ENCODE measurements at places on chromosomes 3 and 15. TPM values are rescaled to one million over a fixed set of nuclear protein-coding genes. Genes with fewer than 3 reads are reported as not detected.

DNA sequence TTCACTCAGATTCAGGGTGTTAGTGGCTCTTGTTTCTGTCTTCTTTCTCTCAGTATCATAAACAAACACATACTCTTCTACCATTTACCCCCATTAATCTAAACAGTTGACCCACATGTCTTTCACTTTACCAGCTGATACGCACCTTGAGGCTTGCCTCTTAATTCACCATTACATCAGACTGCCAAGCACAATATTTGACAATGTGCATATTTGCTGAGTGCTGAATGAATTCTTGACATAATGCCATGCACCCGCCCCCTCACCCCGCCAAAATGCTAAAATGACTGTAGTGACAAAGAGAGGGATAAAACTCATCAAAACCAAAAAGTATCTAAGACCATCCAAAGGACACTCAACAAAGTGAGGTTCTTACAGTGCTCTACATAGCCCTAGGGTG lies 57.4 kb downstream of the NGLY1 start:
- DNase-seq: no peak

GRCh38 chr3:102205647-102206046 lies 229.2 kb upstream of the ZPLD1 start:
- DNase-seq: no peak

- no peak for DNase-seq
Observed at GRCh38 chr3:132435911-132436425, 18.7 kb downstream of the DNAJC13 start.

DNA sequence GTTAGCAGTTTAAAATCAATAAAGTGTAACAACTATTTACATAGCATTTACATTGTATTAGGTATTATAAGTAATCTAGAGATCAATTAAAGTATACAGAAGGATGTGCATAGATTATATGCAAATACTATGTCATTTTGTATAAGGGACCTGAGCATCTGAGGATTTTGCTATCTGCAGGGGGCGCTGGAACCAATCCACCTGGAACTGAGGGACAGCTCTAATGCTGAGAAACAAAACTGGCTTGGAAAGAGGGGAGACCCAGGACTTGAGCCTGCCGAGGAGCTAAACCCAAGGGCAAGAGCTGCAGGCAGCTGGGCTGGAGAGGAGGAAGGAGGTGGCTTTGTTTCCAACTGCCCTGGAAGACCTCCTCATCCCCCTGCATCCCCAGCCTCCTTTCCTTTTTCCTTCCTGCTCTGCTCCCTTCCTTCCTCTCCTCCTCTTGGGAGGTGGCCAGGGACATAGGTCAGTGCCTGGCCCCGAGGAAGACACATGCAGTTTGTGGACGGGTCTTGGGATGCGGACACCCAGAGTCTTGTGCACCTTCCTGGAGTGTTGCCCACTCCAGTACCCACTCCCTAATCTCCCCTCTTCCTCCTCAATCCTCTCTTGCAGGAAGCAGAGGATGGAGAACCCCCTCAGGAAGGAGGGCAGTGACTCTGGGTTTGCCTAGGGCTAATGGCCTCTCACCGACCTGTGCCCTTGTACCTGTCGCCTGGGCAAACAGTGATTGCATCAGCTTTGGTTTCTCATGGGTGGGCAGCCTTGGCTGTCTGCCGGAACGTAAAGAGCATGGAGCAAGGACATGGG lies 825 bp upstream of the RTP3 start:
- DNase-seq: no peak

GRCh38 chr3:184443364-184443763 lies 63.5 kb downstream of the CHRD start:
- no peak for DNase-seq

The CLDN18 gene
- total RNA-seq: not detected

The TP63 gene
- total RNA-seq: not detected
